ENCODE measurements at places on chromosomes 1 and 21. TPM values are rescaled to one million over a fixed set of nuclear protein-coding genes. Genes with fewer than 3 reads are reported as not detected.

- DNase-seq: peak; percentile 45
Measured at GRCh38 chr1:35544976-35545375, 12.2 kb downstream of the KIAA0319L start.

DNA sequence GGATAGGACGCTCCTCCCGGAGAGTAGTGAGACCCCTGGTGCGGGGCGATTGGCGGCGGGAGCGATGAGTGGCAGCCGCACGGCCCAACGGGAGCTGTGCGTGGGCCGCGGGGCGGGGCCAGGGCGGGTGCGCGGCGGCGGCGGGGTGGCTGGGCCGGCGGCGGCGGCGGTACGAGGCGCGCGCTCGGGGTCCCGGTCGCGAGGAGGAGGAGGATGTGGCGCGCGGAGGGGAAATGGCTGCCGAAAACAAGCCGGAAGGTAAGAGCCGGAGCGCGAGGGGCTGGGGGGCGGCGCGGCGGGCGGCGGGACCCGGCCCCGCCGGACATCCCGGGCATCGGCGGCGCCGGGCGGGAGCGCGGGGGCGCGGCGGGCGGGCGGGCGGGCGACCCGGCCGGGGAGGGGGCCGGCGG is at the start of gene CAMTA1:
CAMTA1 (plus strand) TSS at position 137 of the 410 bp plus-strand sequence; CDS start at position 214, 77 bp downstream.
- no peak for DNase-seq

DNA sequence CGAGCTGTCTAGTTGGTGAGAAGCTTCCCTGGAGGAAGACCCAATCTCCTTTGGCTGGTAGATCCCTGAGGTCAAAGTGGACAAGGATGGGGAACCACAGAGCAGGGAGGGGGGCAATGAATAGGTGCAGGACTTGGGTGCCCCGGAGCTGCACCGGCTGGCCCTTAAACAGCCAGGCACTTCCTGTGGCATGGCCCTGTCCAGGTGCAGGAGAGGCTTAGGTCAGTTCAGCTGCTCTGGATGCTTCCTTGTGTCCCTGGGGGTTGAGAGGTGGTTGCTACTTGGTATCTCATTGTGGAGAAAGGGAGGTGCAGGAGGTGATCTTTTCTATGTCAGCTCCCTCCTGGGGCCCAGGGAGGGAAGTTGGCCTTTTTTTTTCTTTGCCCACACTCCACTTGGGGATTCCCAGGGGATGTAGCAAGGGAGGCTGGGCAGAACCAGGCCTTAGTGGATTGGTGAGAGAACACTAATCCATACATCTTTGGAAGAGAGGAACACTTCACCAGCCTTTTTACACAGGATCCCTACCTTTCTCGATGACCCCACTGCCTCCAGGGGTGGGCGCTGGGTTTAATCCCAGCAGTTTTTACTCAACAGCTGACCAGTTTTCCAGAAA is 1.2 kb upstream of the ST3GAL3 start:
- peak; percentile 4 for DNase-seq

DNA sequence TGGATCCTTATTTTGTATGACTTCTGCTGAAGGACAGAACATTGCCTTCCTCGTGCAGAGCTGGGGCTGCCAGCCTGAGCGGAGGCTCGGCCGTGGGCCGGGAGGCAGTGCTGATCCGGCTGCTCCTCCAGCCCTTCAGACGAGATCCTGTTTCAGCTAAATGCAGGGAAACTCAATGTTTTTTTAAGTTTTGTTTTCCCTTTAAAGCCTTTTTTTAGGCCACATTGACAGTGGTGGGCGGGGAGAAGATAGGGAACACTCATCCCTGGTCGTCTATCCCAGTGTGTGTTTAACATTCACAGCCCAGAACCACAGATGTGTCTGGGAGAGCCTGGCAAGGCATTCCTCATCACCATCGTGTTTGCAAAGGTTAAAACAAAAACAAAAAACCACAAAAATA is 27.5 kb upstream of the KDM4A start:
- no peak for DNase-seq

TRIM67 gene
- polyA plus RNA-seq: 0.26 TPM

Data from A549 (cell line).